ENCODE measurements at places on chromosomes 2 and 18.

GRCh38 chr2:11651856-11652548 is 18.0 kb downstream of the NTSR2 start:
- DNase-seq = no peak

DNA sequence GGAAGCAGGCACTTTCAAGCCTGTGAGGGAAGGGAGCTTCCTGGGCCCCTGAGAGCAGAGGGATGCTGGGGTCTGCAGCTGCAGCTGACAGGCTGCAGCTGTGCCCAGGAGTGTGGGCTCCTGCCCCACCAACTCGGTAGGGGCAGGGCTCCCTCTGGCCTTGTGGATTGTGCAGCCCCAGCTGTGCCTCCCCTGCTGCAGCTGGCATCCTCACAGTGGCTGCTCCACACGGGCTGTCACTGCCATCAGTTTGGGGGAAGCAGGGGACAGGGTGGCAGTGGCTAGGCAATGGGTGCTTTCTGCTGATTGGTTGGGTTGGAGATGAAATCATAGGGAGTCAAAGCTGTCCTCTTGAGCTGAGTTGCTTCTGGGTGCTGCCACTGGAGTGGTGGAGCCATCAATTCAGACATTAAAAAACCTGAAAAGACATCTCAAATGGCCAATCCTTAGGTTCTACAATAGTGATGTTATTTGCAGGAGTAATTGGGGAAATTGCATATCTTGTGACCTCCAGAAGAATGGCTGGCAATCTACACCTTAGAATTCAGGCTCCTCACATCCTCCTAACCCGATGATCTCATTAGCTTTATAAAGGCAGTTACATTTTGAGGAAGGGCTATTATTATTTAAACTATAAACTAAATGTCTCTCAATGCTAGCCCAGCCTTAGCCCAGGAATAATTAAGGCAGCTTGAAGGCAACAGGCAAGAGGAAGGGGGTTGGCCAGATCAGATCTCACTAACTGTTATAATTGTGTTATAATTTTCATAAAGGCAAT is 41.3 kb downstream of the FAM171B start:
- DNase-seq = no peak

DNA sequence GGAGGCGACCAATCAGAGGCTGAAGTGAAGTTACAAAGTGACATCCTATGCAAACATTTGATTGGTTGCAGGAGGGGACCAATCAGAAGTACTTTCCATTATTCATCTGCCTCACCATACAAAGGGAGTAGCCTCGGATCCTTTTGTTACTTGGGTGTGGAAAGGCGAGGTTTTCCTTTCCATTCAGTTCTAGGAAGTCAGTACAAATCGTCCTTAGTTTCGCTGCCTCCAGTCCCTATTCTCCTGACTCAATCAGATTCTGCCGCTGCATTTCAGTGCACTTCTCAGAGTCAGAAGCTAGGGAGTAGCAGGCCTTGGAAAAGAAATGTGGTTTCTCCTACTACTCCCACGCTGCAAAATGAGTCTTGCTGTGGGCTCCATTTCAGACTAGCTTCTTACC is 149.4 kb downstream of the DTNA start:
- DNase-seq = no peak

- DNase-seq = no peak
These were observed 549 bp upstream of the DPP4 start for GRCh38 chr2:162074632-162074895.

- no peak for DNase-seq
These were observed 341.5 kb upstream of the ETAA1 start for GRCh38 chr2:67055387-67056304.

- DNase-seq = no peak
These were observed 5.9 kb downstream of the ORC4 start for GRCh38 chr2:148014616-148015015.

GRCh38 chr18:43661570-43661969 is 384.3 kb upstream of the SYT4 start:
- no peak for DNase-seq

- no peak for DNase-seq
These were observed 549.9 kb downstream of the DSC3 start for GRCh38 chr18:30492552-30493129.

GRCh38 chr2:223542501-223542900 is 59.7 kb downstream of the SCG2 start:
- DNase-seq = no peak

GRCh38 chr2:14720739-14721138 is 88.2 kb downstream of the LRATD1 start:
- no peak for DNase-seq

- no peak for DNase-seq
These were observed 66.5 kb upstream of the FIGN start for GRCh38 chr2:163802284-163802683.

DNA sequence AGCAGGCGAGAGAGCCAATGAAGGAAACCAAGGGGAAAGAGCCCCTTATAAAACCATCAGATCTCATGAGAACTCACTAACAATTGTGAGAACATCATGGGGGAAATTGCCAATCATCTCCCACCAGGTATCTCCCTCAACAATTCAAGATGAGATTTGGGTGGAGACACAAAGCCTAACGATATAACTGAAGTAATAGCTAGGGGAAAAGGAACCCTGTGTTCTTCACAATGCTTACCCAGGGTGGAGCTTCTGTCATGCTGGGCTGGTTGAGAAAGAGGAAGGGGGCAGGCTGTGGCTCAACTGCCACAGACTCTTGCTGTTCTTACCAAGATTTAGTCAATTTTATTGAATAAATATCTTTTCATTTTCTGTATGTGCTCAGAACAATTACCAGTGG is 392.1 kb upstream of the HS6ST1 start:
- no peak for DNase-seq

GRCh38 chr18:77755187-77755586 is 505.5 kb downstream of the GALR1 start:
- no peak for DNase-seq

- DNase-seq = no peak
These were observed 9.5 kb downstream of the USP40 start for GRCh38 chr2:233556881-233557736.

- DNase-seq = no peak
These were observed 307.0 kb upstream of the REG3G start for GRCh38 chr2:78718473-78718872.

DNA sequence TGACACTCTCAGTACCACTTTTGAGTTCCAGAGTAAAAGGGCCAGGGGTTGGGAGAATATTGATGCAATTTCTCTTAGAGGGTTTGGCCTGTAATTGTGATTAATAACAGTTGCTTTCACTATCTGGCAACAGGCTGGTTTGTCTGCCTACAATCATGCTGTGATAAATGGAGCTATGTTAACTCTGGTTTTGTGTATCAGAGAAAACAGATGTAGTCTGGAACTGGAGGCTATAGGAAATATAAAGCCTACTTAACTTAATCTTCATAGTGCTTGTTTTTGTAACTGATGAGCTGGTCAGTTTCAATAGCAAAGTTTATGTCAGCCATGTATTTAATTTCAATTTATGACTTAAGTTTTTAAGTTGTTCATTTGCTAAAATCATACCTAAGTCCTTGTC is 138.0 kb downstream of the AGPS start:
- DNase-seq = peak; percentile 24

DNA sequence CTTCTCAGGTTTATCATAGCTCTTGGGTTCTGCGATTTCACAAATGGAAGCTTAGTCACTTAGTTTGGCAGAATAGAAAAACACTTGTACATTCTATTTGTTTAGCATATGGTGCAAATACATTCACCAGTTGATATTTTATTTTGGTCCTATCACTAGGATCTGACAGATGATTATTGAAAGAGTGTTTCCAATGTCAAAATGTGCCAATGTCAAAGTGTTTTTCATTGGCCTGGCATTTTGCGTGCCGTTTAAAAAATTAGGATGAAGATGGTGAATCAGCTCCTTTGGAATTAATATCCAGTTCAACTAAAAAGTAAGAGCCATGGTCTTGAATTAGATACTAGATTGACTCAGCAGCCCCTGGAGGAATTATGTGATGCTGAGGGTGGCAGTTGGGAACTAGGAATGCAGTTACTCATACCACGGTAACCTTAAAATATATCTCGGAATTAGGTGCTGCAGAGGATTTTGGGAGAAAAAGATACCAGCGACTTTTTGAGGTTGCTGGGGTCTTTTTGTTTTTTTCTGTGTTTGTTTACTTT is 87.0 kb downstream of the SPHKAP start:
- DNase-seq = no peak

DNA sequence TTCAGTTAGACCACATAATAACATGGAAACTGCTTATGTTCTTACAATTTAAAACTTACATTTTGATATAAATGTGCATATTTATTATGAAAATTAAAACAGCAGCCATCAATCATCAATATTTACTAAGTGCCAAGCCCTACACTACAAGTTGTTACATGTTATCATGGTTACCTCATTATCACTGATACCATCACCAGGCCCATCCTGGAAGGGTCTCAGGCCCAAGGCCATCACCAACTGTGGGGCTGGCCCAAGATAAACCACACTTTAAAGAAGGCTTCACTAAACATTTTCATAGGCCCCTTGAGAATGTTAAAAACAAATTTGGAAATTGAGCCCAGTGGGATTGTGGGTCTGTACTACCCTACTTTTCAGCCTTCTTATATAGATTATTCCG is 6.4 kb downstream of the ITSN2 start:
- no peak for DNase-seq

GRCh38 chr2:23283653-23284052 is 101.3 kb upstream of the KLHL29 start:
- no peak for DNase-seq

DNA sequence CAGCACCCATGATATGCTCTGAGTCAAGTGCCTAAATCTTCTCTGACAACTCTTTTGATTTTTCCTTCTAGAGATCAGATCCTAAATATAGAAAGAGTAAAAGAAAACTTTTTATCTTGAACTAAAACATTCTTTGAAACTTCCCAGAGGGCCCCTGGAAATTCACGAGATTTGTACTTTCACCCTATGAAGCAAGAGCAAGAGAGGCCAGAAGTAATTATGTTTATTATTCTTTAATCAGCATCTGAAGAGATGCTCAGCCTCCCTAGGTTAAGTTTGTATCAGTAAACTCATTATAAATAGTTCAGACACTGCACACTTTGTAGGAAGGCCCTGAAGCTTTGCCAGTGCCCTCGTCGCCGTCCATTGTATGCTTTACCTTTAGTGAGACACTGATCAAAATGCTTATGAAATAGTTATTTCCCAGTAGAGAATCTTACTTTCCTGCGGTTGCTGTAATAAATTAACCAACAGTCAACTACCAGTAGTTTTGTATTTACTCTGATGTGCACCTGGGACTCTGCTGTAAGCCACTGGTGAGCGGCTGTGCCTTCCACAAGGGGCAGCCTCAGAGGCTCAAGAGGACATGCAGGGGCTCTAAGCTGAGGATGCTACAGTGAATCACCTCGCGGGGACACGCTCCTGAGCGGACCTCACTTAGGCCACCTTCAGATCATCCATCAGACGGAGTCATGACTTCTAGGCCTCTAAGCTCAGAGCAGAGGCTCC is 71.9 kb downstream of the BIN1 start:
- no peak for DNase-seq

- no peak for DNase-seq
These were observed 214.5 kb downstream of the NBAS start for GRCh38 chr2:15346624-15347023.

GRCh38 chr2:53768242-53768542 is 588 bp downstream of the CHAC2 start:
- peak; percentile 32 for DNase-seq

DNA sequence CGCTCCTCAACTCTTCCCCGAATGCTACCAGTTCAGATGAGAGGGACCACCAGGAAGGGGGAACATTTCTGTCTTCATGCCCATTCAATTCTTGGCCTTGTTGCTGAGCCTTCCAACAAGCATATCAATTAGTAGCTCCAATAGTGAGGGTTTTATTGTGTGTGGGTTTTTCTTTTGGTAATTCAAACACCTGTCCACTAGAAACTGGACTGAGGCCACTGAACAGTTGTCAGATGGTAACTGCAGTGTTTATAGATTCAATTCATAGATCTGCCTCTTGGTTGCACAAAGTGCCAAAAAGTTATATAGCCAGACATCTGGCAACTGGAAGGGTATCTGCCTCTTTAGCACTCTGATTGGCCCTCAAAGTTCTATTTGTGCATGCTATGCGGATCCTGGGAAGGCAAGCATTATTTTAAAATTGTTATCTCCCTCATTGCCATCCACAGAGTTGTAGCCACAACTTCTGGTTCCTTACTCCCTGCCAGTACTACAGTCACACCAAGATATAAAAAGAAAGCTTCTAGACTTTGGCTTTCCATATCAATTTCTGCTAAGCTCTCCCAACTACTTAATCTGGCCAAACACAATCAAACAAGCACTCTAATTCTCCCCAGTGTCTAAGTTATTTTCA is 83.3 kb upstream of the ZNF521 start:
- DNase-seq = no peak

- no peak for DNase-seq
These were observed 10.7 kb upstream of the TAF1B start for GRCh38 chr2:9832586-9832985.

- DNase-seq = no peak
These were observed 98.1 kb downstream of the ARMC9 start for GRCh38 chr2:231296401-231296974.

DNA sequence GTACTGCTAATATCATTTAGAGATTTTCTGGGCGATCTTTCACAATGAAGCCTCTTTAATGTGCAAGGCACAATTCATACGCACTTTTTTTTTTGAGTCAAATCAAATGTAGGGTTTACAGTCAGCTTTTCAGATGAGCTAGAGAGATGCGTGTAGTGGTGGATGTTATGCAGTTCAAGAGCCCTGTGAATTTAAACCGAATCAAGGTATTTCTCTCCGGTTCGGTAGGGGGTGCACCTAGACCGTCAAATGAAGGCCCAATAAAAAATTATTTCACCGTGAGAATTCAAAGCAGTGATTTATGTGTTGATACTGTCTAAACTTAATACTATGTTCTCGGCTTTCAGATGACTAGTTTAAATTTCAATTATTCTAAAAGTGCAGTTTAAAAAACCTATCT is 1.1 kb downstream of the PTH2R start:
- no peak for DNase-seq

DNA sequence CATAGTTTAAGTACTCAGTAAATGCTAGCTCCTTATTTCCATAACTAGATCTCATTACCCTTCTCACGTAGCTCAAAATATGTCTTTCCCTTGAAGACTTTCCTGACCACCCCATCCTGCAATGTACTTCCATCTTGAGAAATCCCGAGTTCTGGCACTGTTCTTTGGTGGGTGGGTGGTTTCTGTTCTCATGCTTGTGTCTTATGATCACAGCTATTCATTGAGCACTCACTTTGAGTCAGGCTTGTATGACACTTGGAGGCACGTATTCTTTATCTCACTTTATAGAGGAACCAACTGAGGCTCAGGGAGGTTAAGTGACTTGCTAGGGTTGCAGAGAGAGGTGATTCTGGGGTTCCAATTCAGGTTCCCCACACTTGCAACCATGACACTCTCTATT is 9.0 kb upstream of the CLIP4 start:
- DNase-seq = no peak

DNA sequence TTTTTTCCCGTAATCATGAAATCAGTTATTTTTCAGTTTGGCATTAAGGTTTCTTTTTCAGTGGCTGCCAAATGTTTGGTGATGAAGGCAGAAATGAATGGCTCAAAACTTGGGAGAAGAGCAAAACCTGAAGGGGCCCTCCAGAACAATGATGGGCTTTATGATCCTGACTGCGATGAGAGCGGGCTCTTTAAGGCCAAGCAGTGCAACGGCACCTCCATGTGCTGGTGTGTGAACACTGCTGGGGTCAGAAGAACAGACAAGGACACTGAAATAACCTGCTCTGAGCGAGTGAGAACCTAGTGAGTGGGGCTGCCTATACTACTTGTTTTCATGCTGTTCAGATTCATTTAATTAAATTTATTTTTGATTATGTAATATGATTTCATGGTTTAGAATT is 29.2 kb upstream of the MSH2 start:
- no peak for DNase-seq
